ENCODE measurements at places on chromosomes 2 and 18.

DNA sequence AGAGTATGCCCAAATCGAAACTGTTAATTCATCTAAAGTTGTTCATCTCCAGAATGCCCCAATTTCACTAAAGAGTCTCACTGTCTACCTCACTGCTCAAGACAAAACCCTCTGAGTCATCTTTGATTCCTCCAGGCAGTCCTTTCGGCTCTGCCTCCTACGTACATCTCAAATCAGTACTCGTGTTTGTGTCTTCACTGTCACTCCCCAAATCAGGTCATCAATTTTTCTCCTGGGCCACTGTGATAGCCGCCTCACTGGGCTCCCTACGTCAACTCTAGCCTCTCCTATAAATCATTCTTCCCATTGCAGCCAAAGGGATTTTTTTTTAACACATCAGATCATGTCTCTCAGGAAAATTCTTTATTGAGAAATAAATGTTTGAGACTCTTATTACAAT lies 42.1 kb upstream of the TTC39C start:
- DNase-seq: no peak

DNA sequence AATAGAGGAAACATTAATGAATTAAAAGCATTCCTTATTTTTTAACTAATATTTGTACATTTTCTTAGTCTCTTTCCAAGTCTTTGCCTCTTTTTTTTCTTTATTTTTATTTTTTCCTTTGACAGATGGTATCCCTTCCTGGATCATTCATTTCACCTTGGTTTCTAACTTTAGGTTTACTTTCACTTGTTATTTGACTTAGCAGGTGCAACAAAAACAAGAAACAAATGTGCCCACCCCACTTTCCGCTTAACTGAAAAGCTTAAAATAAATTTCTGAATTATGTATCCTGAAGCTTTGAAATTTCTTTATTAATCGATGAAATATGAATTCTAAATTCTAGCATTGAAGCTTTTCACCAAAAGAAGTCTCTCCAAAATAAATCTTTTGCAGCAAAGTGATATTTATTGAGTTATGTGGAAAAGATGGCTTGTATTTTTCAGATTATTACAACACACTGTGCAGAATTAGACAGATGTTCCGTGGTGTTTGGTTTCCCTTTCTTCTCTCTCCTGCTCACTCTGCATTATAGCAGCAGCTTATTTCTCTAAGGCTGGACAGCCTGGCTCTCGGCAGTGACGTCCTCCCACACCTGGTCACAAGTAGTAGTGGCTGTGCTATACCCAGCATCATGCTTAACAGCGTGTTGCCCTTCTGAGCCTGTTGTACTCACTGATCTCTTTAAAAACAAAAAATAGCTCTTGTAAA lies 99.1 kb upstream of the ZNF397 start:
- DNase-seq: no peak

GRCh38 chr2:2838548-2838845 lies 507.4 kb upstream of the MYT1L start:
- DNase-seq: no peak

DNA sequence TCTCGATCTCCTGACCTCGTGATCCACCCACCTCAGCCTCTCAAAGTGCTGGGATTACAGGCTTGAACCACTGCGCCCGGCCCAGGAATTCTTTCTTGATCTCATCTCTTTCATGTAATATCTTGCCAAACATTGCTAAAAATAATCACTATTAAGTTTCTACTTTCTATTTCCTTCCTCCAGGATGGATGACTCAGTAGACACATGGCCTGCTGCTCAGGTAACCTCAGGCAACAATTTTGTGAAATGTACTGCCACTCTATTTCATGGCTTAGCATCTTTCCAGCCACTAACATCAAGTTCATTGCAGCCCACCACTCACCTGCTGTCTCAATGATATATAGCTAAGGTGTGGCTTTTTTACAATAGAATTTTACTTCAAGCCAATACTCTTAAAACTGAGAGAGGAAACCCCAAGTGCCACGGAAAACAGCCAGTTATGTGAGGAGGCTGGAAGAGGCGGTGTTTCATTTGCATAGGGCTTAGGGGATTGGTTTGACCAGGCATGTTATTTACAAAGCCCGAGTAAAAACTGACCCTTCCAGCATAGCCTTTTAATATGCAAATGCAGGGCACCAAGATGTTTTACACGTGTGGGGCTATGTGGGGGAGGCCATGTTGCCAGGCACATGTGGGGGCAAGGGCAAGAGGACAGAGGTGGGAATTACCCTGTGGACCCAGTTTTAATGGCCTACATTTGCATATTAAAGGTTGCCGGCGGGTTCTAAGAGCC lies 11.3 kb upstream of the SUMO1 start:
- no peak for DNase-seq

DNA sequence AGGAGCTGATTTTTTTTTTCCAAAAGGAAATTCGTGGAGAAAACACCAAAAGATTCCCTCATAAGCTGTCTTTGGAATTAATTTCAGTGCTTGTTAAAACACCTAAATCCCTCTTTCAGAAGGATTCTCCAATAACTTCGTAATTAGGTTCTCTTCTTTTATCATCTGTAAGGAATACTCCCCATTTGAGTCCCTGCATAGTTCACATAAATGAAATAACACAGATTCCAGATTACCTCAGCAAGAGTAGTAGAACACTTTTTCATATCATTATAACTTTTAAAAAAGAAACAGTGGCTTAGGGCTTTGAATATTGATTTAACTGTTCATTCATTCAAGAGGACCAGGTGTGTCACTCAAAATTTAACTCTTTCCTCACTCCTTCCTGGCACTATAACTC lies 55.5 kb downstream of the ARHGAP28 start:
- DNase-seq: no peak

DNA sequence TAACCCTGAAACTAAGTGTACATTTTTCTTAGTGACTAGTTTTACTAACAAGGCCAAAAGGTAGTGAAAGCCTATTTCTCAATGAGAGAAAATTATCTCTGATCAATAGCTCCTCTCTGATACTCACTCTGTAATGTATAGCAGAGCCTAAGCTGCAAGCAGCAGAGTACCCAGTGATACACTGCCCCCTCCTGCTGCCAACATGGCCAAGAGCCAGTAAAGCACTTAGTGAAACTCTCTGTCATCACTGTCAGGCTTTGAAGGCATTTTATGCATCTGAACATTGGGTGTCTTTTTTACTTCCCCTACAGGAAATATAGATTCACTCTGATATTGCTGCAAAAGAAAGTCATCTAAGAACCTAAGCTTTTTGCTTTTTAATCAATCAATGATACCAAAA lies 784.1 kb upstream of the CDH7 start:
- DNase-seq: no peak

DNA sequence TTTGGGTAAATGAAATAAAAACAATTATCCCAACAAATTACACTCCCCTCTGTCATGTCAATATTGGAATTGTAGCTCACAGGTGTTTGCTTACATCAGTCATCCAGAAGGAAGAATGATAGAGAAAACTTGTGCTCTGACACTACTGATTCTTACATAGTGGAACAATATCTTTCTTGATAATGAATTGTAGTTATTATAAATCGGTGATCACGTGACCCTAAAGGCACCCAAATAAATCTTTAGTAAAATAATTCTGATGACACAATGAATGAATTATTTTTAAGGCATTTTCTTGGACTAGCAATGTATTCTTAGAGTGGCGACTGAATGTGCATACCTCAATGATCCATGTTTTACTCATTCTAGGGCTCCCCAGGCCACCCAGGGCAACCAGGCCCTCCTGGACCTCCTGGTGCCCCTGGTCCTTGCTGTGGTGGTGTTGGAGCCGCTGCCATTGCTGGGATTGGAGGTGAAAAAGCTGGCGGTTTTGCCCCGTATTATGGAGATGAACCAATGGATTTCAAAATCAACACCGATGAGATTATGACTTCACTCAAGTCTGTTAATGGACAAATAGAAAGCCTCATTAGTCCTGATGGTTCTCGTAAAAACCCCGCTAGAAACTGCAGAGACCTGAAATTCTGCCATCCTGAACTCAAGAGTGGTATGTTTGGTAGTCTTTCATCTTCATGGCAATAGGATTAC lies 34.5 kb downstream of the COL3A1 start:
- DNase-seq: no peak

DNA sequence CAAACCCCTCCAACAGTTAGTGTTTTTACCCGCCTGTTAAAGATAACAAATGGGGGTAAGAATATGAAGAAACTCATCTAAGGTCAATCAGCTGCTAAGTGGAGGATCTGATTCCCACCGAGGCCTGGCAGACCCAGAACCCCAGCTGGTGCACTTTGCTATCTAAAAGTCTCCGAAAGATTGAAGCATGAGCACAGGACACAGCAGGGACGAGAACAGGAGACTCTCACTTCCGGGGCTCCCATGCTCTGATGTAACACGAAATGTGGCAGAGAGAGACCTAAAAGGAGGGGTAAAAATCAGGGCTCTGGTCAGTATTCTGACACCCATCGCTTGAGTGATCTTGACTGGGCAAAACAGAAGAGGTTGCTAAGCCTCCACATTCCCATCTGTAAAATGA lies 119.7 kb downstream of the PDCL3 start:
- DNase-seq: no peak

DNA sequence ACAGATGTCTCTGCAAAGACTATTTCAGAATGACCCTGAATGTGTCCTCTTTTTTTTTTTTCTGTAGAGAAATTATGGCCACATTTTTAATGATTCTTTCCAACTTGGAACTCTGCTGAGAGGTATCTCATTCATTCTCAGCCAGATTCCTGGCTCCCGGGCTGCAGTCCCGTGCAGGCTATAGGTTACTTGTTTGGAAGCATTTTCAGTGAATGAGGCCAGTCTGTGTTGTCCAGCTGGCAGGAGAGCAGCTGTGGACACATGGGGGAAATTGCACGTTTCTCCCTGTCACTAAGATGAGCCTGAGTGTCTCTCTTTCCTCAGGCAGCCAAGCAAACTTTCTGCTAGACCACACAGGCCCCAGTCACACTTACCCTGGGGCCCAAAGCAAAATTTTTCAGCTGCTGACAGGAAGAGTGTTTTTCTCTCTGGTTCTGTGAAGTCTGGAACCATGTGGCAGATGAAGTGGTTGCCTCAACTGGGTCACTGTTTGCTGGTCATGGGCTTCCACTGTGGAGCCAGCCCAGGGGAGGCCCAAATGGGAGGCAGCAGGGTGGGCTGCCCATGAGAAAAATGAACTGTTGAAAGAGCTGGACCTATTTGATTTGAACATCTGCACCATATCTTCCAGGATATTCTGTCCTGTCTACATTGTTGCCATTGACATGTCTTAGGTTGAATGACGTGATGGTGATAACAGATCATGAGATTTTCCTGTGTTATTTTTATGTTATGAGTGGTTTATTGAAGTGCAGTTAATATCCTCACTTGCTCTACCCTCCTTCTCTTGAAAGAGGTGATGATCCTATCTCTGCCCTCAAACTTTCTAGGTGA lies 431.2 kb downstream of the LPIN1 start:
- no peak for DNase-seq

- DNase-seq: no peak
Measured at GRCh38 chr2:127160676-127161075, 53.7 kb upstream of the BIN1 start.

DNA sequence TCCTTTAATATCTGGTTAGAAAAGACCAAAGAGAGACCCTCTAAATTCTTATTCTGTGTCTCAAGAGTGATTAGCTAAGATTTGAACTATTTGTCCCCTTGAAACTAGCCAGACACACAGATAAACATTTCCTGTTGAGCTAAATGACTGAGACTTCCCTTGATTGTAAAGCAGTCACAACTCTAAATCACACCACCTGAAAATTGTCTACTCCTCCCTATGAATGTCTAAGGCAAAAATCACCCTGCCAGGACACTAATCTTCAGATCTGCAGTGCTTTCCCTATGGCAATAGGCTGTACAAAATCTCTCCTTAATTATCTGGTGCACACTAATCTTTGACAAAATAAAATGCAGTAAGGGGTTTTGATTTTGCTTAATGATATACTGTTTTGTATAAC lies 200.5 kb upstream of the GULP1 start:
- DNase-seq: no peak

DNA sequence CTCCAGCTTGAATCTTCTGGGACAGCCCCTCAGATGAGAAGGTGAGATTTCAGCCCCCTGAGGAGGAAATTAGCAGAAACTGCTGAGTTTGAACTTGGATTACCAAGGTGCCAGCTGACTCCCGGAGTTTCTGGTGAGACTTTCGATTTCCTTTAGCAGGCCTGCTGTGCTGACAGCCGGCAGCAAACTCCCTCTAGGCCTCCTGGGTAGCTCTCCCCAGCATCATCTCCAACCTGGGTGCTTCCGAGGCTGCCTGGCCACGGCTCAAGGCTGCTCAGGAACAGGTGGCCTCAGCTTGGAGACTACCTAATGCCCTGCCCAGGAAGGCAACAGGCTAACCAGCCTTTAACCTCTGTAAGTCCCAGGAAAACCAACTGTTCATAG lies 16.5 kb downstream of the SDC1 start:
- no peak for DNase-seq

DNA sequence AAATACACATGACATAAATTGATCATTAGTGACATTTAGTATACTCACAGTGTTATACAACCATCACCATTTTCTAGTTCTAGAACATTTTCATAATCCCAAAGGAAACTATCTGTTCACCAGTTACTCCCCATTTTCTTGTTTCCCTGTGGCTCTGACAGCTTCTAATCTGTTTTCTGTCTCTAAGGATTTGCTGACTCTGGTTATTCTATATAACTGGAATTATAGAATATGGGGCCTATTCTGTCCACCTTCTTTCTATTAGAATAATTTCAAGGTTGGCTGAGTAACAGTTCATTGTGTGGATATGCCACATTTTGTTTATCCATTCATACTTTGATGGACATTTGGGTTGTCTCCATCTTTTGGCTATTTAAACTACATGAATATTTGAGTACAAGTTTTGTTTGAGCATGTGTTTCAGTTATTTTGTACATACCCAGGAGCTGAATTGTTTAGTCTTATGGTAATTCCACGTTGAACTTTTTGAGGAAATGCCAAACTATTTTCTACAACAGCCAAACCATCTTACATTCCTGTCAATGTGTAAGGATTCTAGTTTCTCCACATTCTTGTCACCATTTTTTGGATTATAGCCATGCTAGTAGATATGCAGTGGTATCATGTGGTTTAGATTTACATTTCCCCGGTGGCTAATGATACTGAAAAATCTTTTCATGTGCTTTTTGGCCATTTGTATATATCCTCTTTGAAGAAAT lies 20.5 kb downstream of the KIAA1328 start:
- DNase-seq: no peak
